NCI-H2081 (cell line): ENCODE measurements at places on chromosomes 12 and 14.

- DNase-seq, result no peak
Measured at GRCh38 chr14:75842551-75842950, 139.2 kb downstream of the TGFB3 start.

DNA sequence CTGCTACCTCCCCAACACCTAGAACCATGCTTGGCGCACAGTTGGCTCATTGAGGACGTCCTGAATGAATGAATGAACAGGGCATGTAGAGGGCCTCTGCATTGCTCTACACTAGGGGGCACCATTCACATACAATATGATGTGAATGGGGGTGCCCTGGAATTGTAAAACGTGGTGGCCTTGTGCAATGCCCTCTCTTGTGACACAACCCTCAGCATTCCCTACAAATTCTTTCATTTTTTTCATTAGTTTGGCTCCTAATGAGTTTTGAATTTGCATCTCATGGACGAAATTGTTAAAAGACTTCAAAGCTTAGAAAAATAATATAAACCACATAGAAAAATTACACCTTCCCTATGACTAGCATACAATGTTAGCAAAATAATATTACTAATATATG lies 2.3 kb upstream of the DIO2 start:
- peak; percentile 8 for DNase-seq

- DNase-seq, result no peak
Measured at GRCh38 chr14:64741961-64742360, 37.7 kb downstream of the PLEKHG3 start.

- DNase-seq, result peak; percentile 58
Measured at GRCh38 chr14:39491134-39491571, 58.9 kb upstream of the FBXO33 start.

- no peak for DNase-seq
Measured at GRCh38 chr14:73792481-73792880, 59.1 kb upstream of the PTGR2 start.

GRCh38 chr12:112126911-112127310 lies 1.6 kb downstream of the TRAFD1 start:
- DNase-seq, result no peak

DNA sequence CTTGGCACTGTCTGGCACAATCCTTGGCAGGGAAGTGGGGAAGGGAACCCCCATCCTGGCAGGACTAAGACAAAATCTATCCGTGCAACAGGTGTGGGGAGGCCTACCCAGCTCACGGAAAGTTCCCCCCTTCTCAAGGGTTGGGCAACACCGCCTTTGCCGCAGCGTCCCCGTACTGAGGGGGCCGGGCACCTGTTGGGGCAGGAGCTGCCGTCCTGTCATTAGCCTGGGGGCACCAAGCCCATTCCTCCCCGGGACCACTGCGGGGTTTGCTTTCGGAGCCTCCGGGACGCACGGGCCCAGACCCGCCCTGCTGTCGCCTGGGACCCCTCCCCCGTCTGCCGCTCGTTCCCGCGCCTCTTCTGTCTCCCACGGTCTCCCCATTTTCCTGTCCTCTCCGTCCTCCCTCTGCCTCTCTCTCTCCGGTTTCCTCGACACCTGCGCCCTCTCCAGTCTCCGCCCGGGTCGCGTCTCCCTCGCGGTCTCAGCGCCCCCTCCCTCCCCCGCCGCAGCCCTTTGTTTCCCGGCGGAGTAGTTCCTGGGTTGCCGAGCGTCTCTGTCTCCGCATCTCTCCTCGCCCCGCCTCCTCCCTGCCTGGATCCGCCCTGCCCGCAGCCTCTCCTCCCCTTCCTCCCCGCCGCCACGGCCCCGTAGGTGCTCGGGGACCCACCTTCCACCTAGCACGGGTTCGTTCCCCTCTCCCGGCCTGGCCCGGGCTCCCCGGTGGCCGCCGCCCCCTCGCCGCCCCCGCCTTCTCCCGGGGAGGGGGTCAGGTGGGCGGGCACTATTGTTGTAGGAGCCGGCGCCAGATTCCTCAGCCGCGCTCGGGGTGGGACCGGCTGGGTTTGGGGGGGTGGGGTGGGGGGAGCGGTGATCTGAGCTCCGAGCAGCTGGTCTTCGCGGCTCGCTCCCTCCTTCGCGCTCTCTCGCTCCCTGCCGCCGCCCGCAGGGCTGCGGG lies at the start of gene CACNB3:
TSS of gene CACNB3 (plus strand) at position 624 of the 958 bp plus-strand sequence. CDS start 434 bp downstream, outside the sequence.
- peak; percentile 73 for DNase-seq

DNA sequence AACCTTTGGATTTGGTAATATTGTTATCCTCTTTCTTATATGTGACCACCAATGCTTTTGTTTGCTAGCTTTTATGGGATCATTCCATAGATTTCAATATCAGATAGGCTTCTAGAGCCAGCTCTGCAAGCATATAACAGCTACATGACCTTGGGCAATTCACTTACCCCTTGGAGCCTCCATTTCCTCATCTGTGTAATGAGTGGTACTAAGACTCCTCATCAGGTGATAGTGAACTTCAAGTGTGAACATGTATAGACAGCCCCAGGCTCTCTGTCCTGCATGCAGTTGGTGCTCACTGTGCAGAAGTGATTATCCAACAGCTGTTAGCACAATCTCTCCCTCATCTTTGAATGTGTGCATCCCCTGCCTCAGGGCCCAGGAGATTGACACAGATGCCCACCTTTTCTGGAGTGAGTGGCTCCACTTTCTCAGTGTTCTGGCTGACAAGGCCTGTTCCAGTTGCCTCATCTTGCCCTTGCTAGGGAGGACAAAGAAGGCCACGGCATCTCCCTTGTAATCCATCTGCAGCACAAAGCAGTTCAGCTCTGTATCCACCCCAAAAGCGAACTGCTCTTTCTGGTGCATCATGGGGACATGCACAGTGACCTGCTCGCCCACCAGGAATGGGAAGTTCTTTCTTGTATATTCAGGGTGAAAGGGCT lies 9.2 kb downstream of the SERPINA9 start:
- no peak for DNase-seq

DNA sequence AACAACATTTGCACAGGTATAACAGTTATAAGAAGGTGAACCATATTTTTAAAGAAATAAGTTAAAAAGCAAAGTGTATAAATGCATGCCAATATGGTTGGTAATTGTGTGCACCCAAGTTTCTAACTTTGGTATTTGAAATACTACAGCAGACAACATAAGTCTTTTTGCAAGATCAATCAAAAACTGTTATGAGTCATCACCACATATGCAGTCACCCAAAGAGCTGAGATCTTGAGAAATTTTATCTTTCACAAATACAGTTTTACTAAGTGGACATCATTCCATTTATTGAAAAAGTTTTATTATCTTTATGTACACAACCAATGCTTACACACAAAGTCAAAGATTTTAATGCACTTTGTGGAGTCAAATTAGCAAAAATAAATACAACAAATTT lies 7.0 kb upstream of the ACSS3 start:
- DNase-seq, result no peak

DNA sequence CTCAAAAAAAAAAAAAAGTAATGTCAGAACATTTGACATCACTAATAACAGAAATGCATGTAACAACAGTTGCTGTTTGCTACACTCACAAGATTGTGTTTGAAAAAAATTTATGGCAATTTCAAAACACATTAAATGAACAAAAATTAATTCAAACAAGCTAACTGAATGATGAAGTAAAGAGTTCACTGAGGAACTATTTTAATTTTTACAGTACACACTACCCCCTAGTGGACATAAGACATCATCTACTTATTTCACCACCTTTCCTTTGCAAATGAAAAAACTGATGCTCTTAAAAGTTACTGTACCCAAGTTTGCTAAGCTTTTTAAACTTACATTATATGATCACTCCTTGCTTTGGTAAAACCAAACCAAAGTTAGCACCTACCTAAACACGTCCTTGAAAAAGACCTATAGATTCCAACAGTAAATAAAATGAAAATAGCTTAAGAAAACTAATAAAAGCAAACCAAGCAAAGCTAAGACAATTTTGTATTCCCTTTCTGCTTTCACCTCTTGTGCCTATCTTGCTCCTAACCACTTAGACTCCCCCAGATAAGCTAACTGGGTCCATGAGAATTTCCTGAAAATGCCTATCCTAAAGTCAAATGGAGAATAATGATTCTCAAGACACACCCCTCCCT lies 22.2 kb downstream of the UBE2N start:
- DNase-seq, result peak; percentile 41

DNA sequence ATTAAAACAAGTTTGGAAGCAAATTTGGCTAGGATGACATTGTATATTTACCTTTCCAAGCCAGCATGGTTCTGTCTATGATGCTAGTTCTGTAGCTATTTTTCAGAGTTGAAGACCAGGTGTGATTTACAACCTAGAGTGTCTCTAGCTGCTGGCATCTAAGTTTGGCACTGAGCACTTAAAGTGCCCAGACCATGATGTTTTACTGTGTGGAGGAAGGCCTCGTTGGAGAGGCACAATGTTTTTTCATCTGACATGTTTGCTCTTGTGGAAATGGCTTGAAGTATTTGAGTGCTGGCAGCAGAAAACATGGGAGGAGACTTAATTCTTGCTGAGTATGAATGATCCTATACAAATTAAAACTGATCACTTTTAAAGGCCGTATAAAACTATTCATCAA lies 13.0 kb upstream of the C12orf71 start:
- DNase-seq, result no peak

GRCh38 chr12:101750152-101750551 lies 10.9 kb upstream of the SYCP3 start:
- DNase-seq, result no peak

- no peak for DNase-seq
Measured at GRCh38 chr12:34605955-34606748, 583.9 kb downstream of the ALG10 start.

DNA sequence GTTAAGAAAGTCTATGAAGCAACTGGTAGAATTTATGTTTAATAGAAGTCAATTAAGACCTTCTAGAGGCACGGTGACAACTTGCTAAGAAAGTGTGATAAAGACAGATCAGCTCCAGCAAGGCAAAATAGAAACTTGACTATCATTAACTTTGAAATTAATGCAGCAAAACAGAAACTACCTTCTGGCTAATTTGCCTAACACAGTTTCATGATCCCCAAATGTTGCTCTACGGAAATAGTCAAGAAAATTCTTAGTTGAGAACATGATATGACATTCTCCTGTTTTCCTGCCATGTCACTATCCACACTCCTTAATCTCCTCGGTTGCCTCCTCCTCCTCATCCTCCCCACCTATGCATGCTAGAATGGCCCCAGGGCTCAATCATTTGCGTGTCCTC lies 4.2 kb downstream of the DENND5B start:
- no peak for DNase-seq

DNA sequence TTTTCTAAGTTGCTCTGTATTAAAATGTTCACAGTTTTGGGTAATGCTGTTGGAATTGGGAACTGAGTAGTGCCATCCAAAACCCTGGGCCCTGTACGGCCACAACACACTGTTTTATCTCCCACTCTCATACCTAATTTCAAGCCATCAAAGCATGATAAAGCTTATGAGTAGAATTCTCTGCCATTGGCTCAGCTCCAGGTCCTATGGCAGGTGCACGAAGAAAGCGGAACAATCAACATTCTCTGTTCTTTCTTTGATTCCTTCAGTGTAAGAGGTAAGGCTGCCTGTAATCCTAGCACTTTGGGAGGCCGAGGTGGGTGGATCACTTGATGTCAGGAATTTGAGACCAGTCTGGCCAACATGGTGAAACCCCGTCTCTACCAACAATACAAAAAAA lies 394.9 kb downstream of the CCDC91 start:
- DNase-seq, result no peak

GRCh38 chr12:67484791-67485480 lies 163.6 kb upstream of the DYRK2 start:
- peak; percentile 48 for DNase-seq

GRCh38 chr14:106530423-106531107 lies 1004.2 kb downstream of the TMEM121 start:
- no peak for DNase-seq

DNA sequence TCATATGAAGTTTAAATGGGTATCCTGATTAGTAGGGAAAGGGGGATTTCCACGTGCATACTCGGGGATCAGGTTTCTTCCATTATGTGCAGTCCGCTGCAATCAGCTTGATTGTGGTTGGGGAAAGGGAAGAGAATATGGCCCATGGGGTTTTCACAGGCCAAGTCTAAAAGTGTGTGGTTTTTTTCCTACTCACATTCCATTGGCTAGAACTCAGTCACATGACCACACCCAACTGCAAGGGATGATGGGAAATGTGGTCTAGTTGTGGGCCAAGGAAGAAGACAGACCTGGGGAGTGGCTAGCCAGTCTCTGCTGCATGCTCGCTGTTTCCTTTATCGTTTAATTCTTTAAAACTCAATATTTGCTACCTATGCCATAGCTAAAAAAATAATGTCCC lies 105.1 kb downstream of the PRIMA1 start:
- no peak for DNase-seq

DNA sequence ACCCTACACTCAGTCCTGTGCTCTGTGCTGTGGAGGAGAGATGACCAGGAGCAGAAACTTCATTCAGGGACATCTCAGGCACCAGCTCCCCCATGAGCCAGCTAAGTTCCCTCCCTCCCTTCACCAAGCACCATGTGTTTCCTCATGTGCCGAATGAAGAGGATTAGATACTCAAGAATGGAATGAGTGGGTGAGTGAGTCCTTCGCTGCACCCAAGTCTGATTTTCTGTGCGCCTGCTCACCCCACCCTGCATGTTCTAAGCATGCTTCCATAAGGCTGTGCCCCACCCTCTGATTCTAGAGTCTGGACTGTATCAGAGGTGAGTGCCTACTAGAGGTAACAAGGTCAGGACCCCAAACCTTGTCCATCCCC lies 12.1 kb downstream of the SERPINA5 start:
- DNase-seq, result no peak

GRCh38 chr14:100871234-100872186 lies 32.0 kb downstream of the RTL1 start:
- no peak for DNase-seq

GRCh38 chr14:97644365-97644764 lies 847.2 kb downstream of the VRK1 start:
- no peak for DNase-seq

DNA sequence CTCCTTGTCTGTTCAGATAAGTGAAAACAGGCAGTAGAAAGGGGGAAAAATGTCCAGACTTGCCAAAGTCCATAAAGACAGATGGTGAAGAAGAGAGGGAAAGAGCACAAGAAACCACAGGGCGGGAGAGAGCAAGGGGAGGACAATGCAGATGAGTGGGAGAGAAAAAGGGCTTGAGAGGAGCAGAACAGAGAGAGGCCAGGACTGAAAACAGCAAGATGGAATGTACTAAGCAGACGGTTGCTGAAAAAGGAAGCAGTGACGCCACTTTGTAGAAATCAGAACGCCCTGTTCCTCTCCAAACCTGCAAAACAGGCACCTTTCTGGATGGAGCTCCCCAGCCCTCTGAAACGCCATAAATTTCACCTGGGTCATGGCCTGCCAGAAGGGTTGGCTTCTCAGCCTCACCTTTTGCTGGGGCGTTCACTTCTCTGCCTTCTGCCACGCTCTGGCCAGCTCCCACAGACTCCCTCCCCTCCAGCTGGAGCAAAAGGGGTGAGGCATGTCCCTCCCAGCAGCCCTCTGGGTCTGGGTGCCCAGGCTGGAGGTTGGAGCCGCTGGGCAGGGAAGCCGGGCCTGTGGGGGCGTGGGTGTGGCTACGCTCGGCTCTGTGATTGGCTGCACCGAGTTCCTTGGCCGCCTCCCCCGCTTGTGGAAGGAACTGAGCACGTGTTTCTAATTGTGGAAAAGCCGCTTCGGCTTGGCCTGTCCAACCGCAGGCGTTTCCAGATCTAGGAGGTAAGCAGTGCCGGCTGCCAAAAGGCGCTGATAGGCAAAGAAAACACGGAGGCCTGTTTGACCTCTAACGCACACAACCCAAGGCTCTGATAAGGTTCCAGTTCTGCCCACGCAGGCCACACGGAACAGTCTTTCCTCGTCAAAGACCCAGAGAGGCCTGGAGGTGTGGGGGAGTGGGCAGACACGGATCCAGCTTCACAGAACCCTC lies 29.3 kb downstream of the SLC7A8 start:
- no peak for DNase-seq
